ENCODE measurements at places on chromosomes 11 and 22. TPM values are rescaled to one million over a fixed set of nuclear protein-coding genes. Genes with fewer than 3 reads are reported as not detected.

The PYGM gene
- 3.9 TPM for total RNA-seq

The TOMM22 gene
- total RNA-seq, result 72.0 TPM

The TEX12 gene
- 0.16 TPM for total RNA-seq

The CLMP gene
- 139 TPM for total RNA-seq

The C11orf21 gene
- under 0.01 TPM for total RNA-seq

The C11orf97 gene
- not detected for total RNA-seq

The KCNJ1 gene
- under 0.01 TPM for total RNA-seq

The MS4A2 gene
- not detected for total RNA-seq

The MS4A6A gene
- total RNA-seq, result not detected

The NPTXR gene
- total RNA-seq, result 1.1 TPM

The MUC5B gene
- total RNA-seq, result not detected

The PGA5 gene
- total RNA-seq, result 2.1 TPM

The TMEM86A gene
- total RNA-seq, result 0.60 TPM

The SLC5A12 gene
- total RNA-seq, result not detected

The OR5B12 gene
- total RNA-seq, result not detected

The CCDC15 gene
- total RNA-seq, result 0.43 TPM

The SMTNL1 gene
- not detected for total RNA-seq

The DDIAS gene
- total RNA-seq, result 0.63 TPM

The ELFN2 gene
- total RNA-seq, result 0.32 TPM

The C11orf65 gene
- 1.6 TPM for total RNA-seq

The TSKU gene
- total RNA-seq, result 9.3 TPM

The PDGFD gene
- 0.86 TPM for total RNA-seq

The MYRF gene
- total RNA-seq, result 0.16 TPM

The ACTN3 gene
- 0.32 TPM for total RNA-seq

The LDHAL6A gene
- not detected for total RNA-seq

The SNAP29 gene
- total RNA-seq, result 7.1 TPM

The OR51I1 gene
- 0.60 TPM for total RNA-seq

The SEC14L6 gene
- total RNA-seq, result 0.16 TPM

The GATD1 gene
- 20.8 TPM for total RNA-seq

The OVOL1 gene
- total RNA-seq, result not detected

The RAB1B gene
- 64.0 TPM for total RNA-seq

The OOSP4B gene
- total RNA-seq, result not detected

The CDHR5 gene
- total RNA-seq, result not detected

The SYCE3 gene
- total RNA-seq, result 0.94 TPM

The C22orf15 gene
- 0.43 TPM for total RNA-seq

The SYT13 gene
- total RNA-seq, result not detected

The JAML gene
- not detected for total RNA-seq

The ADM2 gene
- total RNA-seq, result 0.16 TPM

The CECR2 gene
- not detected for total RNA-seq

The MYO18B gene
- not detected for total RNA-seq

All from bronchial smooth muscle cell (primary cell).